HAP-1 (cell line): ENCODE measurements at places on chromosomes 6 and 20.
A peak's percentile ranks its signal among the peaks of the same experiment; 100 is the strongest.

DNA sequence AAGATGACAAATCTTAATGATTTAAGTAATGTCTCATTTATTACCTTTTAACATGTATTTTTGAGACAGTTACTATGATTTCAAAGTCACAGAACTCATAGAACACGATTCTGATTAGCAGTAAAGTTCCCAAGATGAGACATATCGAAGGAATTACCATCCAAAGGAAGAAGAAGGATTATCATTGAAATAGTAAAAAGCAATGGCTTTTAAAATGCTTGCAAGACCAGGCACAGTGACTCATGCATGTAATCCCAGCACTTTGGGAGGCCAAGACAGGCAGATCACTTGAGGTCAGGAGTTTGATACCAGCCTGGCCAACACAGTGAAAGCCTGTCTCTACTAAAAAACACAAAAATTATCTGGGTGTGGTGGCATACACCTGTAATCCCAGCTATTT lies 219.2 kb downstream of the KHDC1L start:
- DNase-seq: no peak

DNA sequence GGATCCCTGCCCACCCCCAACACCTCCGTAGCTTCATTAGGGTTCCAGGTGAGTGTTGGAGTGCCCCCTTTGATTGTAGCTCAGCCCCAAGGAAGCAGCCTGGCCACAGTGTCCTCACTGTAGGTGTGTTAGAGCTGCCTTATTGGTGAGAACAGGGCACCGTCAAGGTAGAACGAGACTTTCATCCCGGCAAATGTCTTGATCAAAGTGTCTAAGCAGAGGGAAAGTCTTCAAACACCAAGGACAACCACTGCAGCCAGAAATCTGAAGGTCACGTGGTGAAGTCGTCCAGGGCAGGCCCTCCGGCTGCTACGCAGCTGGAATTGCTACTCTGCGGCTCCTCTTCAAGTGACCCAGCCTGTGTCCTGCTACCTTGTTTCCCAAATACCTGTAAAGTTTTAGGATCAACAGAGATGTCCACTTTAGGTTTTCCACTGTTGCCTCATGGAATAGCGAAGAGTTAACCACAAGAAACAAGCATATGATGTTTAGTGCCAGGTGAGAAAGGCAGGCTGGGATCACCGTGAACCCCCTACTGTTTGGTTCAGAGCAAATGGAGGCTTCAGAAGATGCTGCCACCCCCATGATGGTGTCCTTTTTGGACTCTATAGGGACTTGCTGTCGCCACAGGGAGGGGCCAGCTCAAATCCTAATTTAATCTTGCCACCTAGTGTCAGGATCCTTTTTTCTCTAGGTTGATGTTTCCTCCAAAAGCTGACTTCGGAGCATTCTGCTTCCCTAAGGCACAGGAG lies 1.7 kb upstream of the DLL1 start:
- DNase-seq: no peak

DNA sequence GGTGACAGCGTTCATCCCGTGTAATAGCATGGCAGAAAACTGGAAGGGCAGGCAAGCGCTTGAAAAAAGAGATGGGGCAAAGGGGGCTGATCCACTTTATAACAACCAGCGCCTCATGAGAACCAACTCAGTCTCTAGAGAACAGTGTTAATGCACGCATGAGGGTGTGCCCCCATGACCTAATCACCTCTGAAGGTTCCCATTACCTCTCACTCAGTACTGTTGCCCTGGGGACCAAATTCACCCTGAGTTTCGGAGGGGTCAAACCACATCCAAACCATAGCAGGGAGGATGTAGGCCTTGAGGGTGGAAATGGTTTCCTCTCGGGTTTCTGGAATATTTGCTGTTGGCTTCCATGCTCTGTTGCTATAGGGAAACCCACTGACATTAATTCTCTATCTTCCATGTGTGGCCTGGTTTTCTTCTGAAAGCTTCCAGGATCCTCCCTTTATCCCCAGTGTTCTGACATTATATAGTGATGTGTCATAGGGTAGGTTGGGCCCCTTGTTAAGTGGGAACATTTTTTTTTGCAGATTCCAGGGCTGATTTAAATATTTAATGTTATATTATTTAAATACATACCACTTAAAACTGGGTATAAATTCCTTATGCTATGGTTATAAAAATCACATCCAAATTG lies 65.2 kb downstream of the PPP1R14C start:
- DNase-seq: no peak

DNA sequence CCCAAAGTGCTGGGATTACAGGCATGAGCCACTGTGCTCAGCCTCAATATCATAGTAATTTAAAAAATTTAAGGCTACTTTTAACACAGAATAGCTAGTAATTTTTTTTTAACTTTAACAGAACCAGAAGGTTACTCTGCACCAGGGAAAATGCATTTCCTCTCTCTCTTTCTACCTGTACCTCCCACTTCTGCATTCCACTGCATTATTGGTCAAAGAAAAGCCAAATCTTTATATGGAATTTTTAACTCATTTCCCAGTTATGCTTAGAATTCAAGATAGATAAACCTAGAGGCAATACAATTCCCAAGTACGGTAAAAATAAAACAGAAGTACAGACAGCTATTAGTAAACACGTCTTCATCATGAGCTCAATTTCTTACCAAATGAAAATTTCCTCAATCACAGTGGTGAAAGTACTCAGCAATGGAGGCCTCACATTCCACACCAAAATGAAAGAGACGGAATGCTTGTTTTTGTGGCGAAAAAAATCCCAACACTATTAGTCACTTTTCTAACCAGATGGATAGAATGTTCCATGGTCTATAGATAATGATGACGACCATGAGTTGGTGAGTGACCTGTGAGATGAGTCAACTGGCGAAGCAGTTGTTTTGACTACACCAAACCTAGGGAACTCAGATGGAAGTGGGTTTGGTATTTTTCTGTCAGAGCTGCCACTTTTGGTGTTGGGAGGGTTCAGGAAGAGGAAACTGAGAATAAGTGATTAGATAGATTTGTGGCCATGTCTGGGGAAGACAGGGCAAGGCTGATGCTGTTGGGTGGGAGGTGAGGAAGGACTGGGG lies 104.7 kb upstream of the SGK1 start:
- no peak for DNase-seq

- no peak for DNase-seq
Measured at GRCh38 chr6:22409486-22409885, 112.7 kb upstream of the PRL start.

- DNase-seq: no peak
Measured at GRCh38 chr6:108837236-108837971, 10.8 kb upstream of the ARMC2 start.

- no peak for DNase-seq
Measured at GRCh38 chr20:48550814-48551213, 277.0 kb downstream of the PREX1 start.

GRCh38 chr6:140027219-140027618 lies 652.8 kb upstream of the CITED2 start:
- no peak for DNase-seq

- no peak for DNase-seq
Measured at GRCh38 chr6:132673376-132674094, 14.6 kb upstream of the TAAR1 start.

DNA sequence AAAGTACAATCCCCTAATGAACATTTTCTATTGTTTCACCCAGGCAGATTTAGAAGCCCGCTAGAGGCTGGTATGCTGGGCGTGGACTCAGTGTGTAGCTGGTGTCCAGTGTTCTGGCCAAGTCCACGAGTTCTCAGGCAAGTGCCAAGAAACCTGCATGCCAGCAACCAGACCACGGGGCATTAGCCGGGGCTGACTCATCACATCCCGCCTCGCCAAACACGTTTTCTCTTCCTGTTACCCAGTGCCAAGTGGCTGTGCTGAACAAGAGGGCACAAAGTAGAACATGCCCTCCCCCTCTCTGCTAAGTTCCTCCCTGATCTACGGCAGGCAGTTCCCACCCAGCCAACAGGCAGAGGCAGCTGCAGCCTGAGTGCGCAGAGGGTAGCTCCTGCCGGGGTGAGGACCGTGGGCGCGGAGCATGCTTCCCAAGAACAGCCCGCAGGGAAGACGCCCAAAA lies 29.6 kb downstream of the RAMACL start:
- DNase-seq: no peak

GRCh38 chr6:91626911-91627310 lies 1040.0 kb upstream of the MAP3K7 start:
- no peak for DNase-seq

DNA sequence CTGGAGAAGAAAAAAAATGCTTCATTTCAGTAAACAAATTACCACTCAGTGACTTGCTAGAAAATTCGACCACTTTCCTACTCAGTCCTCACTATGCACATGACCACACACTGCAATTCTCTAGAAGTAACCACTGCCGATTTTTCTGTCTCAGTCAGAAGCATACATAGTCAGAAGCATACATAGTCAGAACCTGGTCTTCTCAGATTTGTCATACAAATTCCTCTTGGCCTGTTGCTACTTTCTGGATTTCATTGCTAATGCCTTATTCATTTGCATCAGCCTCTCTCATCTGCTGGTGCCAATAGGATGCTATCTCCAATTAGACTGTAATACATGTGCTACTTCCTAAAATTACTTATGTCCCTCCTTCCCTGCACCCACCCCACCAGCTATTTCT lies 10.2 kb upstream of the KIF16B start:
- DNase-seq: no peak

DNA sequence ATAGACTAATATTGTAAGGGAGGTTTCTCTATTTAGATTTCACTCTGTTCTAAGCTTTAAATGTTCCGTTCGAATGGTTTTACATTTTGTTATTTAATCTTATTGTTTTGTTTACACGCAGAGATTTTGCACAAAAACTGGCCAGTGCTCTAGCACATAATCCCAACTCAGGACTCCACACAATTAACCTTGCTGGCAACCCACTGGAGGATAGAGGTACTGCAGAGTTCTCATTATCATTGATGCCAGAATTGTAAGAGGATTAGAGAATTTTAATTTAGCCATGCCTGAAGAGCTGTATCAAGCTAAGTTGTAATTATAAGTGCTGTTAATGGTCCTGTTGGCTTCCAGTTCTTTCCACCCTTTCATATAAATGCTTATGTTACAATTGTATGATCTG lies 179.7 kb upstream of the SCGN start:
- DNase-seq: peak; percentile 69

DNA sequence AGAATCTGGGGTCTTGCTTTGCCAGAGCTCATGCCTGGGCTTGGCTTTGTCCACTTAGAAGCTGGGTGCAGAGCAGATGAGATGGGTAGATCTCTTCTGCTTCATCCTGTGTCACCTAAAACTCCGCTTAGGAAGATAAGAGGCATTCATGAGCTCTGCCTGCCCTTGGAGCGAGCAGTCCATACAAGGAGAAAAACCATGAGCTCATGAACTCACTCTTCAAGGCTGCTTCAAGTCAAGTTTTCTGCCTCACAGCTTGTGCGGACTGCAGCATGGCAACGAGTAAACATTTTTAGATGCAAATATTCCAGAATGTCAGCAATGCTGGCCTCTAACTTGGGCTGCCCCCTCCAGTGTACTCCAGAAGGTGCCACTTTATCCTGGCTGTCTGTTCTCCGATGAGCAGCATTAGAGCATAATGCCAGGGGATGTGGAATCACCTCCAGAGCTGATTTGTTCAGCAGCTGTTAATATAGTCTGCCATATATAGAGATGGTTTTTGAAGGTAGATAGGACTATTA lies 10.7 kb upstream of the UQCC2 start:
- no peak for DNase-seq

GRCh38 chr20:50574586-50574985 lies 64.4 kb downstream of the PTPN1 start:
- DNase-seq: no peak

DNA sequence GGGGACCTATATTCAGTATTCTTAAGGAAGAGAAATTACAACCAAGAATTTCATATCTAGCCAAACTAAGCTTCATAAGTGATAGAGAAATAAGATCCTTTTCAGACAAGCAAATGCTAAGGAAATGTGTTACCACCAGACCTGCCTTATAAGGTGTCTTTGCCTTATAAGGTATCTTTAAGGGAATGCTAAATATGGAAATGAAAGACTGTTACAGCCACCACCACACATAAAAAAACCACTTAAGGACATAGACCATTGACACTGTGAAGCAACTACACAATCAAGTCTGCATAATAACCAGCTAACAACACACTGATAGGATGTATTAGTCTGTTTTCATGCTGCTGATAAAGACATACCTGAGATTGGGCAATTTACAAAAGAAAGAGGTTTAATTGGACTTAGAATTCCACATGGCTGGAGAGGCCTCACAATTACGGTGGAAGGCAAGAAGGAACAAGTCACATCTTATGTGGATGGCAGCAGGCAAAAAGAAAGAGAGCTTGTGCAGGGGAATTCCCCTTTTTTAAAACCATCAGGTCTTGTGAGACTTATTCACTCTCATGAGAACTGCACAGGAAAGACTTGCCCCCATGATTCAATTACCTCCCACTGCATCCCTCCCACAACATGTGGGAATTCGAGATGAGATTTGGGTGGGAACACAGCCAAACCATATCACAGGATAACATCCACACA lies 119.2 kb upstream of the LAMA2 start:
- DNase-seq: no peak

- no peak for DNase-seq
Measured at GRCh38 chr6:167336844-167337630, 12.2 kb downstream of the TTLL2 start.

GRCh38 chr6:34661357-34661756 lies 35.2 kb downstream of the ILRUN start:
- no peak for DNase-seq

DNA sequence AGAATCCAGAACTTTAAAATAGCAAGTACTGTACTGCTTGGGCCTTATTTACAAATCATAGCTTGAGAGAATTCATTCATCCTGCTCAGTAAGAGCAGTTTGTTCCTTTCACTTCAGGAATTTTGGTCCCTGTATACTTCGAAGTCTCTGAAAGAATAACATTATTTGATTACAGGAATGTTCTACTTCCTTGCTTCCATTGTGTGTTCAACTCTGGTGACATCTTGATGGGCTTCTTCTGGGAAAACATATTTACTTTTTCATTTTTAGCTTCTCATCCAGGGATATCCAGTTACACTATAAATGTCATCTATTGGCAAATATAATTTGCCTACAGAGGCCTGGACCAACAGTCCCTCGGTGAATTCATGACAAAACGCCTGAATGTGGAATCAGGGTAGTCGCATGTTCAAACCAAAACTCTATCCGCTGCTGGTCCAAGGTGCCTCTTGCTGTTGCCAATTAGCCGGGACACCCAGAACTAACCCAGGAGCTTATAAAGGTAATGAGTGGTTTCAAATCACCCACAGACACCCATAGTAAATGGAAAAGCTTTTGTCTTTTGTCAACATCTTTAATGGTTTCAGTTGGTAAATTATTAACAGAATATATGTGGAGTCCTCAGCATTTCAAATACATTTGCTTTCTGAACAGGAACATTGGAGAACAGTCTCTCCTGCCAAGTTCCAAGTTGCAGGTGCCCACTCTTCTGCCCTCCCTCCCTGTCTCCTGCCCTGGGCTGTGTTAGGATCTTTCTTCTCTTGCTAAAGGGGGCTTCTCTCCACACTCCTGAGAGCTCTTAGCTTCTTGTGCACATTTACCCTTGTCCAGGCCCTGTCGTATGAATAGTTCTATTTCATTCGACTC lies 162.5 kb upstream of the CITED2 start:
- no peak for DNase-seq

- DNase-seq: no peak
Measured at GRCh38 chr6:124974771-124975377, 12.6 kb downstream of the RNF217 start.
